Ascending aorta (tissue), 2 donors: ENCODE measurements at places on chromosomes 5 and 9. TPM values are rescaled to one million over a fixed set of nuclear protein-coding genes. Genes with fewer than 3 reads are reported as not detected.
A peak's percentile ranks its signal among the peaks of the same experiment; 100 is the strongest.

DNA sequence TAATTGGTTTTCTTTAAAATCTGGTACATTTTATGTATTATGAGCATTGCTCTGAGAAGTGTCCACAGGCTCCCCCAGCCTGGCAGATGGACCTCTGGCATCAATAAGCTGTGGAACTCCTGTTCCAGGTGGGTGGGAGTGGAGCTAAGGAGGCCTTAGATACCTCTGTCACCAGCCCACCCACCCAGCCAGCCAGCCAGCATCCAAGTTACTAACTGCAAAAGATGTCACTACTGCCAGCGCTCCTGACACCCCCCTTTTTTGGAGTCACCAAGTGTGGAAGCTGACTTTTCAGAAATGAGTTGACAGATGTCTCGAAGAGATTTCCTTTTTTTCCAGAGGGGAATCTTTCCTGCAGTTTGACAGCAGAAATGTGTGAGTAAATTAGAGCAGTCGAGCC, 111.2 kb downstream of the GALNT10 start:
- H3K4me3 ChIP-seq, result peak overlapping the region; percentile 45
- H3K4me1 ChIP-seq, result peaks cover 10% of the 10 kb centered on the region
- no peaks in the 10 kb centered on the region for H3K27me3 ChIP-seq
- peaks cover 7% of the 10 kb centered on the region for H3K36me3 ChIP-seq
- DNase-seq, result no peak

- no peaks in the 10 kb centered on the region for H3K27me3 ChIP-seq
- H3K27ac ChIP-seq, result peak overlapping the region; percentile 83
- no peak for DNase-seq
- H3K4me3 ChIP-seq, result peak overlapping the region; percentile 17
- H3K4me1 ChIP-seq, result peaks cover 25% of the 10 kb centered on the region
- peaks cover under 1% of the 10 kb centered on the region for H3K36me3 ChIP-seq
Observed at GRCh38 chr9:92608241-92608908, 61.6 kb downstream of the IPPK start.

The MEIKIN gene
- total RNA-seq, result not detected

The NUTM2G gene
- not detected for total RNA-seq

DNA sequence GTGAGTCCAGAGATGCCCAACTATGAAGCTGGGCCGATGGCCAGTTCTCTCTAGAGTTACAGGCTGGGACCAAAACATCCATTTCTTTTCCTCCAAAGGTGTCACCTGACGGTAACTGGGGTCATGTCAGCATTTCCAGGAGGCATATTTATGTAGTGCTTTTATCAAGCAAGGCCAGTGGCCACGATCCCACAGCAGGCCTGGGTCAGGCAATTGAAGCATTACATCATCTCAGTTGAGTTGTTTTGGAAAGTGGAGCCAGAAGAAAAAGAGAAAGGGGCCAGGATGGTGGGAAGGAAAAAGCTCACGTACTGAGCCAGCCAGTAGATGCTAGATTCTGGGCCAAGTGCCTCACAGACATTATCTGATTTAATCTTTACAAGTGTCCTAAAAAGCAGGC, 73.9 kb upstream of the BRINP1 start:
- no peak overlapping the region for H3K27ac ChIP-seq
- no peak for DNase-seq
- H3K36me3 ChIP-seq, result no peaks in the 10 kb centered on the region
- no peak overlapping the region for H3K4me3 ChIP-seq
- H3K4me1 ChIP-seq, result no peaks in the 10 kb centered on the region

- H3K27me3 ChIP-seq, result no peaks in the 10 kb centered on the region
- no peaks in the 10 kb centered on the region for H3K36me3 ChIP-seq
- no peak overlapping the region for H3K4me3 ChIP-seq
Observed at GRCh38 chr9:121958530-121958929, 134.6 kb downstream of the TTLL11 start.

DNA sequence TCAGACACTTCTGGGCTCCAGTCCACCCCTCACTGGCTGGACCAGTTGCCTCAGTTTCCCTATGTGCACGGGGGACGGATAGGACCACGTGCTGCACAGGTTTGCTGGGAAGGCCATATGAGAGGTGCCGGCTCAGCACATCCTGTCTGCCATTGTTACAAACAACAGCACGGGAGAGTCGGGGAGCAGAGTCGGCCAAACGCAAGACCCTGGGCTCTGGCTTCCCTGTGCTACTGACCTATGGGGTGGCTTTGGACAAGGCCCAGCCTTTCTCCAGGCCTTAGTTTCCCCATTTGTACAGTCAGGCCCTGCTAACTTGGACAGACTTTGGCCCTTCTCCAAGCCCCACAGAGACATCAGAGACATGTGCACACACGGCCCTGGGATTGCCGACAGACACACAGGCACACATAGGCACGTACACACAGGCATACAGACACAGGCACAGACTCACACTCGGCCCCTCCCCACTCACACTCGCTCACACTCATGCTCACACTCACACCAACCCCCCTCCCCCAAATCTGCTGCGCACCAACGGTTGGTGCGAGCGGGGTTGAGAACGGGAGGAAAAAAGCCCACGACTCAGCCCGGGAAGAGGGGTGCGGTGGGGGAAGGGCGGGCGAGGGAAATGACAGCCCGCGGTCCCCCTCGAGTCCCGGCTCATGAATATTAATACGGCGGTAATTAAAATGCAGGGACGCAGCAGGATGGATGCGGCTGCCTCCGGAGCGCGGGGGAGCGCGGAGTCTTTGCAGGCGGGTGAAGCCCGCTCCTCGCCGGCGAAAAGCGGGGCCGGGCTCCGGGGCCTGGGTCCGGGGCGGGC, 133.0 kb downstream of the C9orf50 start:
- H3K36me3 ChIP-seq, result no peaks in the 10 kb centered on the region
- no peaks in the 10 kb centered on the region for H3K27me3 ChIP-seq
- peak overlapping the region; percentile 49 for H3K4me3 ChIP-seq
- H3K27ac ChIP-seq, result peak overlapping the region; percentile 100
- no peak for DNase-seq

DNA sequence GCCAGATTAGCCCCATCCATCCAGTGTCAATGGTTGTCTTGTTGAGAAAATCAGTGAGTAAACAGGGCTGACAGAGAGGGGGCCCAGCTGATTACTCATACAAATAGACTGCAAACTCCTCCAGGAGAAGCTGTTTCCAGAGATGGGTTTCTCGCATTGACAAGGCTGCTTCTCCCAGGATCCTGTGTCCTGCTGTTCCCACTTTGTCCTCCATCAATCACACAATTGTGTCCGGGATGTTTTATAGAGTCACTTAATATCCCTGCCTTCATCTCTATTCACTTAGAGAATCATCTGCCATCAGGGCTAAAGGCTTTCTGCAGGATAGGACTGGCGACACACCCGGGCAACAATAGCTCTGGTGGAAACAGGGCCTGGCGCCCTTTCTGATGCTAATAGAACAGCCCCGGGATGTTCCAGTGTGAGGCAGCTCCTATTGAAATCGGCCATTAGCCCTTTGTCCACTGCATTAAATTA, 71.7 kb upstream of the TBCA start:
- DNase-seq, result no peak
- H3K4me1 ChIP-seq, result peaks cover 10% of the 10 kb centered on the region
- H3K27me3 ChIP-seq, result no peaks in the 10 kb centered on the region
- no peak overlapping the region for H3K27ac ChIP-seq
- no peak overlapping the region for H3K4me3 ChIP-seq

DNA sequence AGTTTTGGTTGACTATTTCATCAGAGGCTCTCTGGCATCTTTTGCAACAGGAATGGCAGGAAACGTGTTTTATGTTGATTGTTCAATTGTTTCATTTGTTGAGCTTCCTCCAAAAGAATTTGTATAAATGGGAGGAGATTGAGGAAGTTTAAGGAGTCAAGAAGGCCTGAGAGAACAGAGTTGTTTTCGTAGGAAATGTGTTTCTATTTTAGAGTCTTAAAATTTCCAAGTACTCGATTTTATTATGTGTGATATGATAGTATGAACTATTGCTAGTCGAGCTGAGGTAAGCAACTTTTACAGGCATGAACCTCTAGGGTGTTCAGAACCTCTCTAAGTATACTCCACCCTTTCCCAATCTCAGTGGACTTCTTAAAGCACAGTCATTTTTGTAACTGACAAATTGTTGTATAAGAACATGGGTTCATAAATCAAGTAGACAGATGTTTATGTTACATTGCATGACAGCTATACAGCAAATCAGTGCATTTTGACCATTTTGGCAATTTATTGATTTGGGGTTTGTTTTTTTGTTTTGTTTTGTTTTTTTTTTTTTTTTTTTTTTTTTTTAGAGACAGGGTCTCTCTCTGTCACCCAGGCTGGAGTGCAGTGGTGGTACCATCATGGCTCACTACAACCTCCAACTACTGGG, 47.4 kb downstream of the POLK start:
- no peak overlapping the region for H3K4me3 ChIP-seq
- DNase-seq, result no peak
- H3K4me1 ChIP-seq, result no peaks in the 10 kb centered on the region

DNA sequence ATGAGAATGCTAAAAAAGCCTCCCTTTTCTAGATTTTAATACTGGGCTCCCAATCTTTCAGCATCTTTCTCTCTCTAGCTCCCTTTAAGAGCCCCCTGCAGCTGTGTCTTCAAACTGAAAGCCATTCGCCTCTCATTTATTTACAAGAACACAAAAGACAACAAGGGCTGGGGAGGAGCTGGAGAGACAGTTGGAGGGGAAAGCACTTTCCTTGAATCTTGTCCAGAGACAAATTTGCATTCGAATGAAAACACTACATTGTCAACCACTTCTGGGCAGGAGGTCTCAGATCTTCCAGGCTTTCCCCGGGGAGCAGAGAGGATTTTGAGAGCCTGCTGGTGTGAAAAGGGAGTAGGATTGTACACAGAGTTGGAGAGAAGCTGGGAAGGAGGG, 518.3 kb downstream of the CTNND2 start:
- DNase-seq, result no peak
- no peaks in the 10 kb centered on the region for H3K36me3 ChIP-seq
- H3K27me3 ChIP-seq, result no peaks in the 10 kb centered on the region
- H3K4me3 ChIP-seq, result peak overlapping the region; percentile 22

DNA sequence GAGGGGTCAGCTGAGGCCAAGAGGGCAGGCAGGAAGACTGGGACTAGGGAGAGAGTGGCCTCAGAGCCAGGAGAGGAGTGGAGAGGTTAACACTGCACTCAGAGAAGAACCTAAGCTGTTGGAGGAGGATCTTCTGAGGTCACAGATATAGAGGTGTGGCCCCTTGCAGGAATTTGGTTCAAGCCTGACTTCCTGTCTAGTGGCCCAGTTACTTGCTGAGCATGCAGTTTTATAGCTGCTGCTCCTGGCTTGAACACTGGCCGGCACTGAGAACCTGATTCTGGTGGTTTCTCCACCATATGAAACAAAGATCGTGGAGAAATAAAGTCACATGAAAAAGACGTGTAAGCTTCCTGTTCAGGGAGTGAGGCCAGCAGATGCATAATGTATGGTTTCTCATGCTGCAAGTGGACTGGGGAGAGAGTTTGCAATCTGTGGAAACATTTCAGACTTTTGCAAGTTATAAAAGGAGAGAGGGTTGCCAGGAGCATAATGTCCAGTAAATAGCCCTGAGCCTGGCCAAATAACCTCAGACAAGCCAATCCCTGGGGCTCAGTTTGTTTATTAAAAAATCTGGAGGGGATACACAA, 82.6 kb downstream of the GALNT10 start:
- H3K4me3 ChIP-seq, result no peak overlapping the region
- no peak overlapping the region for H3K27ac ChIP-seq
- no peak for DNase-seq

DNA sequence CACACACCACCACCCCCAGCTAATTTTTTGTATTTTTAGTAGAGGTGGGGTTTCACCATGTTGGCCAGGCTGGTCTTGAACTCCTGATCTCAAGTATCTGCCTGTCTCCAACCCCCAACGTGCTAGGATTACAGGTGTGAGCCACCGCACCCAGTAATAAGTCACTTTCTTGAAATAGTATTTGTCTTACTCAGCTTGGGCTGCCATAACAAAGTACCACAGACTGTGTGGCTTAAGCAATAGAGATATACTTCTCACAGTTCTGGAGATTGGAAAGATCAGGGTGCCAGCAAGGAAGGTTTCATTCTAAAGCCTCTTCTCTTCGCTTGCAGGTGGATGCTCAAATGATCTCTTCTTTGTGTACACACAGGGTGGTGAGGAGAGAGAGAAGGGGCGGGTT, 99.8 kb downstream of the ARRDC3 start:
- no peaks in the 10 kb centered on the region for H3K4me1 ChIP-seq
- DNase-seq, result no peak
- H3K27ac ChIP-seq, result peak overlapping the region; percentile 12
- H3K4me3 ChIP-seq, result no peak overlapping the region
- no peaks in the 10 kb centered on the region for H3K27me3 ChIP-seq

DNA sequence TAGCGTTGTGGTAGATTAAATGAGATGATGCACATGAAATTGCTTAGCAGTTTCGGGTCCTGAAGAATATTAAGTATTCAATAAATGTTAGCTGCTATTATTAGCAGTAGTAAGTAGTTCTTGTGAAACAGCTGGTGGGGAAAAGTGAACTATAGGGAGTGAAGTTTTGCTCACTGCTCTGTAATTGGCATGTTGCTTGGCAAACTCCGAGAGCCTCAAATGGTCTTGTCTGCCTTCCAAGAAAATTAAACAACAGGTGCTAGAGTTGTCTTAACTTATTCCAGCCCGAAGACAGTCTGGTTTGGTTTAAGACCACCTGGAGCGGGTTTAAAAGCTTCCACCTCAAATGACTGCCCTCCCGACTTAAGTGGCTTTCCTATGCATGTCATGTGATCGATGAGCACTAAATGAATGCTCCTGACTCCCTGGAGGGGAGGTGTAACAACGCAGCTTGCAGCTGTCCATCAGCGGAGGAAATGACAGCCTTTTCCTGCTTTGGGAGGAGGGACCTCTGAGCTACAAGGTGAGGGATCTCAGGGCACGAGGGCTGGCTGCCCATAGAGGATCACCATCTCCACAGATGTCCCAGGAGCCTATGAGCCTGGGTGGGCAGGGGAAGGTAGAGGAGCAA, 202.9 kb upstream of the PANK3 start:
- H3K27ac ChIP-seq, result no peak overlapping the region
- peaks cover 24% of the 10 kb centered on the region for H3K36me3 ChIP-seq
- DNase-seq, result no peak
- no peaks in the 10 kb centered on the region for H3K27me3 ChIP-seq

The IFNK gene
- total RNA-seq, result not detected

- H3K27ac ChIP-seq, result no peak overlapping the region
- no peak for DNase-seq
- no peak overlapping the region for H3K4me3 ChIP-seq
- no peaks in the 10 kb centered on the region for H3K36me3 ChIP-seq
- no peaks in the 10 kb centered on the region for H3K27me3 ChIP-seq
Observed at GRCh38 chr9:124137944-124138335, 119.8 kb upstream of the NEK6 start.

GRCh38 chr5:74457876-74458275, 182.7 kb downstream of the ENC1 start:
- H3K4me1 ChIP-seq, result no peaks in the 10 kb centered on the region
- DNase-seq, result no peak

DNA sequence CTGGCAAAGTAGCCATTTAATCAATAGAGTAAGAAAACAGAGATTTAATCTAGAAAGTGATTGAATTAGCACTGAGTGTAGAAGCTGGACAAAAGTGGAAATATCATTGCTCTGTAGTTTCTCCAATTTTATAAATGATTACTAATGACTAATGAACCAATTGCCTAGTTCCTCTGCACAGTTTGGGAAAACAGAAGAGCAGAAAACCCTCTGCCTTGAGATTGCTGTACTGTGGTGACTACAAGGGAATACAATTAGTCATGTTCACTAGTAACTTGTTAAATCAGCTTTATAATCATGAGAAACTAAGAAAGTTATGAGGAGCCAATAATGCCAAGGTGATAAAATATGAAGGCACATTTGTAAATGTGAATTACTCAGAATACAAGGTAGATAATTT, 21.1 kb upstream of the C6 start:
- H3K27ac ChIP-seq, result no peak overlapping the region
- DNase-seq, result no peak
- H3K4me1 ChIP-seq, result no peaks in the 10 kb centered on the region
- no peaks in the 10 kb centered on the region for H3K36me3 ChIP-seq
- no peak overlapping the region for H3K4me3 ChIP-seq

The ZNF782 gene
- 8.6 TPM for total RNA-seq
